Esophagus (tissue), 2 donors: ENCODE measurements at places on chromosomes 1 and 21. TPM values are rescaled to one million over a fixed set of nuclear protein-coding genes. Genes with fewer than 3 reads are reported as not detected.

The MKNK1 gene
- polyA plus RNA-seq: 19.4 TPM

The CD101 gene
- 1.5 TPM for polyA plus RNA-seq

The APCS gene
- polyA plus RNA-seq: not detected

The DAB1 gene
- polyA plus RNA-seq: not detected

The CCDC185 gene
- 0.04 TPM for polyA plus RNA-seq

The COL11A1 gene
- 0.08 TPM for polyA plus RNA-seq

The NPPA gene
- polyA plus RNA-seq: 0.11 TPM

The BRINP3 gene
- polyA plus RNA-seq: 0.11 TPM

The OR2G2 gene
- not detected for polyA plus RNA-seq

The LCK gene
- 2.4 TPM for polyA plus RNA-seq

The UQCRHL gene
- polyA plus RNA-seq: 2.0 TPM

The HRNR gene
- 0.08 TPM for polyA plus RNA-seq

The PEAR1 gene
- polyA plus RNA-seq: 1.7 TPM

The PTAFR gene
- 3.1 TPM for polyA plus RNA-seq

The TACSTD2 gene
- polyA plus RNA-seq: 1,164 TPM

The PRELP gene
- polyA plus RNA-seq: 6.5 TPM

The TMEM82 gene
- polyA plus RNA-seq: not detected

The FCRLA gene
- polyA plus RNA-seq: 0.29 TPM

The ADCY10 gene
- 0.04 TPM for polyA plus RNA-seq

The PRRX1 gene
- 4.5 TPM for polyA plus RNA-seq

The TSSK3 gene
- 0.15 TPM for polyA plus RNA-seq

The LRRC53 gene
- polyA plus RNA-seq: not detected

The SH2D1B gene
- 1.2 TPM for polyA plus RNA-seq

The HMCN1 gene
- 1.9 TPM for polyA plus RNA-seq

The ACKR1 gene
- 35.9 TPM for polyA plus RNA-seq

The ETNK2 gene
- 9.5 TPM for polyA plus RNA-seq

The CCT3 gene
- 61.2 TPM for polyA plus RNA-seq

The IGSF3 gene
- 11.0 TPM for polyA plus RNA-seq

The LCE1E gene
- not detected for polyA plus RNA-seq

The LCE1C gene
- polyA plus RNA-seq: 0.32 TPM

The ADARB1 gene
- 4.7 TPM for polyA plus RNA-seq

The RNU1-2 gene
- not detected for polyA plus RNA-seq

The OR2G6 gene
- polyA plus RNA-seq: not detected

The CHIA gene
- 0.06 TPM for polyA plus RNA-seq

The PTGFR gene
- polyA plus RNA-seq: 0.10 TPM

The DNAH14 gene
- 2.1 TPM for polyA plus RNA-seq

The LGR6 gene
- 6.3 TPM for polyA plus RNA-seq

The KHDRBS1 gene
- polyA plus RNA-seq: 63.4 TPM

The ARTN gene
- 2.6 TPM for polyA plus RNA-seq

The FCRL2 gene
- polyA plus RNA-seq: 0.04 TPM

The LHX8 gene
- 0.08 TPM for polyA plus RNA-seq

The SLC6A17 gene
- polyA plus RNA-seq: 0.08 TPM

The PPFIA4 gene
- 0.84 TPM for polyA plus RNA-seq

The NTMT2 gene
- polyA plus RNA-seq: not detected

The PLA2G2C gene
- polyA plus RNA-seq: 0.14 TPM

The BATF3 gene
- 1.7 TPM for polyA plus RNA-seq

The DIO1 gene
- 0.04 TPM for polyA plus RNA-seq

The KCNE2 gene
- 0.07 TPM for polyA plus RNA-seq
